ENCODE measurements at places on chromosomes 4 and X. TPM values are rescaled to one million over a fixed set of nuclear protein-coding genes. Genes with fewer than 3 reads are reported as not detected.

The TEC gene
- 6.8 TPM for total RNA-seq

The SLC6A14 gene
- total RNA-seq = not detected

DNA sequence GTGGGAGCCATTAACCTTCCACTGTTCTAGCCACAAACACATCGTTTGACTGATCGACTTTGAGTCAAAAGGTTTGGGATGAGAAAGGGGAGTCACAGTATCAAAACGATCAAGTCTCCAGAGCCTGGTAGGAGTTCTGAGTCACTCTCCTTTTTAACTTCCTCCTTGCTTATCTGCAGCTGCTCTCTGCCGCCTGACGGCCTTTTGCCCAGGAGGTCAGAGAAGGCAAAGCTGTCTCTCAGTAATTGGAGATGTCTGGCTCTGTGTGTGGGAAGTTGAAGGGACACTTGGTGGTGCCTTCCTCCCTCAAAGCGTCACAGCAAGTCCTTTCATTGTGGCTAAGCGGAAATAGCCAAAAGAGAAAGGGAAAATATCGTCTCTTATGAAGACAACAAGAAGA, 63.1 kb downstream of the ANOS1 start:
- DNase-seq = no peak

DNA sequence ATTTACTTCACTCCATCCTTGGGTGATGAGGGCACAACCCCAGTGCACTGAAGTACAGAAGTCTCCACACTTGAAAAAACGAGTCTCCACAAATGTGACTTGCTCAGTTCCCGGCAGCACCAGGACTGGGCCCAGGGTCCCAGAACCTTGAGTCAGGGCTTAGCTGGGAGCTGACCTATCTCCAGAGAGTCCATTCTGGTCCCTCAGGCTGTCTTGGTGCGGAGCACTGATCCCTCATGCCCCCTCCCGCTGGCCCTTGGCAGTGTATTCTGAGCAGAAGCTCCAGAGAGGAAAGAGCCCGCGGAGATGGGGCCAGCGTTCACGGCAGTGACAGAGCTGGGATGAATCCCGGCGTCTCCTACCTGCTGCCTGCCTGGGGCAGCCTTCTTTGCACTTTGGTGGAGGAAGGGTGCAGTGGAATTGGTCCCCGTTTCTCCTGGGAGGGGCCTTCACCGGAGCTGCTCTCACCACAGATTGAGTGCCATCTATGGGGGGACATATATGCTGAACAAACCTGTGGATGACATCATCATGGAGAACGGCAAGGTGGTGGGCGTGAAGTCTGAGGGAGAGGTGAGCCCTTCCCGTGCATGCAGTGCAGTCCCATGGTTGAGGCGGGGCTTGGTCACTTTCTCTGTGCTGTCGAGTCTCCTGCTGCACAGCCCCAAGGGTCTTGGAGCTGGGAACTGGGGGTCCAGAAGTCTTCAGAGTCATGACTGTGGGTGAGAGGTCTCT, 3.2 kb upstream of the FAM50A start:
- DNase-seq = no peak

GRCh38 chrX:68204521-68205038, 228.7 kb downstream of the OPHN1 start:
- no peak for DNase-seq

DNA sequence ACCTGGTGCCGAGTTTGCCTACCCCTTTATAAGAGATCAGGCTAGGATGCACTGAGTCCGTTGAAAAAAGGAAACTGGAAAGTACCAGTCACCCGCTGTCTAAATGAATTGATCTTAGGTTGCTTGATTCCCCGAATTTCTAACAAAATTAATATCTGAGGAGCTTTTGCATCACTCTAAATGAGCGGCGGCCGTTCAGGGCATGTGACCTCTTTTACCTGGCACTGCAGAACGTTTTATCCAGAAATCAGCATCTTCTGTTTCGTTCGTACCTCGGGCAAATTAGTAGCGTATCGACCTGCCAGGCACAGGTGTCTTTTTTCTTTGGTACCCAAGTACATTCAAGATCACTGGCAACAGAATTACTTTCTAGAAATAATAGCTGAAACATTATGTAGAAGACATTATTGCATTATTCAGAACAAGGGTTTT, 876 bp downstream of the KLHL2 start:
- no peak for DNase-seq

DNA sequence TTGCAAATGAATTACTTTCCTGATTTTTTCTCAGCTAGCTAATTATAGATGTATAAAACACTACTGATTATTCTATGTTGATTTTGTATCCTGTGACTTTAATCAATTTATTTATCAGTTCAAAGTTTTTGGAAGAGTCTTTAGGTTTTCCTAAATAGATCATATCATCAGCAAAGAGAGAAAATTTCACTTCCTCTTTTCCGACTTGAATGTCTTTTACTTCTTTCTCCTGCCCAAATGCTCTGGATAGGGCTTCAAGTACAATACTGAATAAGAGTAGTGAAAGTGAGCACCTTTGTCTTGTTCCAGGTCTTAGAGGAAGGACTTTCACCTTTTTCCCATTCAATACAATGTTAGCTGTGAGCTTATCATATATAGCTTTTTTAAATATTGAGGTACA, 417.9 kb downstream of the PDGFC start:
- no peak for DNase-seq

All from LHCN-M2 (cell line).